Breast epithelium (tissue), 4 donors: ENCODE measurements at places on chromosomes 4 and X.

DNA sequence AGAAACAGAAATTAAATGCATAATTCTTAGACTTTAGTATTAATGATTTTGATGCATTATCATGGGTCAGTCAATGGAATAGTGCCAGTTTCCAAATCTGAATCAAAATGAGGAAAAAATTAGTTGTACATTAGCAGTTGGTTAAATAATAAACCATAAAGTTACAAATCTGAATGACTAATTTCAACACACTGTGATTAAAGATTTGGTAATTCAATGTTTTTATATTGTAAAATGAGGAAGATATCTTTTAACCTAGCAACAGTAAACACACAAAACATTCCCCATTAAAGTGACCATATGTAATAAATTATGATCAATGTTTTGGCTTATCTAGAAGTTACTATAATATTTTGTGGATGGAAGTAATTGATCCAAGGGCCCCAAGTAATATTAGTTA, 1.6 kb downstream of the FBXO8 start:
- DNase-seq: no peak

GRCh38 chr4:10587697-10588096, 96.9 kb downstream of the CLNK start:
- DNase-seq: no peak

GRCh38 chrX:76987381-76987780, 459.8 kb upstream of the FGF16 start:
- DNase-seq: no peak

DNA sequence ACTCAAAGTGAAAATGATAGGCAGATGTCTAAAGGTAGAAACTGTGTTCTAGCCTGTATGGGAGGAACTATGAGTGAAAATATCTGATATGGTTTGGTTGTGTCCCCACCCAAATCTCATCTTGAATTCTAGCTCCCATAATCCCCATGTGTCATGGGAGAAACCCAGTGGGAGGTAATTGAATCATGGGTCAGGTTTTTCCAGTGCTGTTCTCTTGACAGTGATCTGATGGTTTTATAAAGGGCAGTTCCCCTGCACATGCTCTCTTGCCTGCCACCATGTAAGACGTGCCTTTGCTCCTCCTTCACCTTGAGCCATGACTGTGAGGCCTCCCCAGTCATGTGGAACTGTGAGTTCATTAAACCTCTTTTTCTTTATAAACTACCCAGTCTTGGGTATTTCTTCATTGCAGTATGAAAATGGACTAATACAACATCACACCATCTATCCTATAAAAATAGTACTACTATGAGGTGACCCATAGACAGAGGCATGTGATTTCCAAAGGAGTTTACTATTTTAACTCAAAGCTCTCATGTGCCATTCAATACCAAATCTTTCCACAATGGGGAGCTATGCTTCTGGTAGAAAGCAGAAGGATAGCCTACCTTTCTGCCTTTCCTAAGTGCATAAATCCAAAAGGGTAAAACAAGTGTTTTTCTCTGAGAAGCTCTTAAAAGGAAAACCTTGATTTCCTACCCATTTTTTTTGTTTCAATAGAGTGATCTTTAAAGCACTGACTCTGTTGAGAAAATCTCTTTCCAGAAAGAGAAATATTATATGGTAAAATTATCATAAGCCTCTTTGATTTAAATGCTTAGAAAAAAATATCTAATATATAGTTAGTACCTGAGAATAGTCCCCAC, 38.8 kb downstream of the SEC31A start:
- no peak for DNase-seq

- DNase-seq: no peak
These were observed 27.9 kb upstream of the MSMO1 start for GRCh38 chr4:165299399-165300060.

DNA sequence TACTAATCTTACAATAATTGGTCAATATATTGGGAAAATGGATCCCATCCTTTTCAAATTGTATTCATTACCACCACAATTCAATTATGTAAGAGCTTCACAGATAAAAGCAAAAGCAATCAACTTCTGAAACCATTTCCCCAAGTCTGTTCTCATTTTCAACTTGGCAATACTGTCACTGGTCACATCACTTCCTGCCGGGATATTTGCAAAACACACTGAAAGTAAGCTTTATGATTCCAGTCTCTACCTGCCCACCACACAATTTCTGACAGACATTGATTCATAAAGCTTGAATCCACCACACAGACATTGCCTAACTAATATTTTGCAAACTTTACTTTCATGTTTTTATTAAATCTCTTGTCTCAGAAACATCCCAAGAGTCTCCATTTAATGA, 53.6 kb downstream of the LIN54 start:
- no peak for DNase-seq

DNA sequence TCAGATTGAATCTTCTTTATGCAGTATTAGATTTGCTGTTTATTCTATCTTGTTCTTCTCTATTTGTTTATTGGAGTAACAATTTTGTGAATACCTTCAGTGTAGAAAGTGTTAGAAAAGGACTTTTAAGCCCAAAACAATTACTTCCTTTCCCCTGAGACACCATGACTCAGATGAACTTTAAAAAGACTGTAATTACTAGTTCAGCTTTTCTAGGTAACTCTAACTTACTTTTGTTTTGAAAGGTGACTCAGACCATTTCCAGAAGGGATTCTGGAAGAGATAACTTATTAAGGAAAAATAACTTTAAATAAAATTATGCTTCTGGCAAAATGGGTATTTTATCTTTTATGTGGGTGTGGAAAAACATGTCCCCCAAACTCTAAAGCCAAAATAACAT, 561.5 kb upstream of the PCDH10 start:
- no peak for DNase-seq

GRCh38 chr4:28686618-28687017, 1826.0 kb downstream of the STIM2 start:
- DNase-seq: no peak

GRCh38 chrX:347351-348117, 28.9 kb upstream of the GTPBP6 start:
- DNase-seq: no peak

- DNase-seq: no peak
These were observed 675 bp downstream of the PRIMPOL start for GRCh38 chr4:184649971-184650855.

DNA sequence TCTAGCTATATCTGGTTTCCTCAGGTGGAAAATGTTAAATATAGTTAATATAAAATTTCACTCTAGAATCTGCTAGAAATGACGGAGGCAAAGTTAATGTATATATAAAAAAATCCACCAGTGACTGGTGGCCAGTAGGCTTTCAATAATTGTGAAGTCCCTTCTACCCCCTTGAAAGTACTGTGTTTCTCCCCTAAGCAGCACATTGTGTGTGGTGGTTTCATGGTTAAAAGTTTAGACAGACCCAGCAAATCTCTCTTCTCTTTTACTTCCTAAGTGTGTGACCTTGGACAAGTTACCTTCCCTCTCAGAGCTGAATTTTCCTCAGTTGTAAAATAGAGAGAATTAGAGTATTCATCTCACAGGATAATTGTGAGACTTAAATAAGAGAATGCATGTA, 600 bp upstream of the HEPH start:
- DNase-seq: no peak

DNA sequence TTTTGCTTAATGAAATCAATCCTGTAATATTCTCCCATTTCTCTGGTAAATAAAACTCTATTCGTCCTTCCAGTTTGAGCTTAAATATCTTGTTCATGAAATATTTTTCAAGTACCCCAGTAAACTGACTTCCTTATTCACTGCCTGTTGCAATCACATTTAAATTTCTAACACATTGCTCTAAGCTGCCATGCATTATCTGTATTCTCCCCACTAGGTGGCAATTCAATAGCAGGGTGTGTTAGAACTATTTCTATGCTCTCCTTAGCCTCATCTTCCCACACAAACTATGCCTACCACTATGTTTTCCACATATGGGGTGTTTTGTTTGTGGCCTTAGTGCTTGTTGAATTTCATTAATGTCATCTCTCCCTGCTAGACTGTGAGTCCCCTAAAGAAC, 377.1 kb upstream of the HS3ST1 start:
- no peak for DNase-seq

DNA sequence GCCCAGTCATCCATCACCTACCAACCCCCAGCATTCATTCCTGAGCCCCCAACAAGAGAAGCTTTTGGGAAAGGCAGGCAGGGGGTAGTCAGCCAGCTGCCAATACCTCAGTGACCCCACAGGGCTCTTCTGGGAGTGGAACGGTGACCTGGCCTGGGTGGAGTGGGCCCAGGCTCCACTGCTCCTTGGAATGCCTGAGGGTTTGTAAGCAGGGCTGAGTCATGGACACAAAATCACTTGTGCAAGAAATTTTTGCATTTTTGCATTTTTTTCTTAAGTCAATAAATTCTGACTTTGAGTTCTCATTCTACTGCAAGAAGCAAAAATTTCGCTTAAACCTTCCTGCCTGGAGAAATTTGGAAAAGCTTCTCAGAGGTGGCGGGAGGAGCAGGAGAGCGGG, 18.5 kb downstream of the SORCS2 start:
- DNase-seq: no peak

- no peak for DNase-seq
These were observed 141.0 kb downstream of the TSPAN5 start for GRCh38 chr4:98517218-98518021.

DNA sequence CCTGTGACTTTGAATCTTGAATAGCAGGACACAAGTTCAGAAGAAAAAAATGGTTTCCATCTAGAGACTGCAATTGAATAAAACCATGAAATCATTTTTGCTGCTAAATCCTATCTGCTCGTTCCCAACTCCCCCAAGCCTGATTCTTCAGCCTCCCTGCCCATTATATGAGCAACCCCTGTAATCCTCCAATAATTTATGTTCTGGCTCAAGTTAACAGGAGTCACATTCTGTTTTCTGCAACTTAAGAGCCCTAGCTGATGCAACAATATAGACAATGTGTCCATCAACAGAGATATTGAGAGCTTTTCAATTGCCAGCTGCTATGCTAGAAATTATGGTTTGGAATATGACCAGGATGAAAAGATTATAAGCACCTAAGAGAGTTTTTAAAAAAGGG, 84.1 kb downstream of the LDB2 start:
- no peak for DNase-seq
